ENCODE measurements at places on chromosomes 2 and 18.

- no peak for DNase-seq
These were observed 125.9 kb downstream of the MSH2 start for GRCh38 chr2:47528874-47529273.

DNA sequence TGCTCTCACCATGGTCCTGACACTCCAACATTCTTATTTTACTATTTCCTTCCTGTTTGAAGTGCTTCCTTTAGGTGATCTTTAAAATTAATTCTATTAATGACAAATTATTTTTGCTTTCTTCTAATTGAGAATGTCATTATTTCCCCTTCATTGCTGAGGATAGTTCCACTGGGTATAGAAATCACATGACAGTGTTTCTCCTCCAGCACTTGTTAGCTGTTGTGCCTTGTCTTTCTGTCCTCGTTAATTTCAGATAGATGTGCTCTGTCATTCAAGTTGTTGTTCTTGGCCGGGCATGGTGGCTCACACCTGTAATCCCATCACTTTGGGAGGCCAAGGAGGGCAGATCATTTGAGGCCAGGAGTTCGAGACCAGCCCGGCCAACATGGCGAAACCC lies 321.0 kb upstream of the RAB6C start:
- no peak for DNase-seq

DNA sequence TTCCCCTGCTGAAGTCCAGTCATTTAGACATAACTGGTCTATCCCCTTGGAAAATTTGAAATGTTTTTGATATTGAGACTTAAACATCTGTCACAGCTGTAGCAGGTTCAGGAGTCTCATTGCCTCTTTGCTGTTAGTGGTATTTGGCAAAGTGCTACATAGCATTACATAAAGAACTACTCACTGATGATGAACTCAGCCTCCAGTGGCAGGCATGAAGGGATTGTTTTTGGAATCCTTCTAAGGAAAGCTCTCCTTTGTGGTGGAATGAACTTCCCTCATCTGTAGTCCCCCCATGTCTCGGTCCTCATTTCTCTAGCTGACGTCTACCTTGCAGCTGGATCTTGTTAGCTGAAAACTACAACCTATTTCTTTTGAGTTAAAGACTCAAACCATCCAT lies 111.6 kb downstream of the TACR1 start:
- no peak for DNase-seq

GRCh38 chr2:70850925-70851324 lies 15.3 kb upstream of the CD207 start:
- no peak for DNase-seq

- no peak for DNase-seq
These were observed 439.7 kb downstream of the RIT2 start for GRCh38 chr18:42675810-42676209.

- DNase-seq, result no peak
These were observed 220.5 kb downstream of the PMAIP1 start for GRCh38 chr18:60120231-60120750.

GRCh38 chr2:208097801-208098200 lies 26.5 kb downstream of the CRYGD start:
- DNase-seq, result no peak

GRCh38 chr18:59200787-59201186 lies 19.2 kb upstream of the GRP start:
- DNase-seq, result no peak

- no peak for DNase-seq
These were observed 110.5 kb downstream of the GYPC start for GRCh38 chr2:126766295-126766968.

- DNase-seq, result no peak
These were observed 544.1 kb upstream of the CDH7 start for GRCh38 chr18:65206551-65207260.

GRCh38 chr2:10005461-10006235 lies 37.7 kb upstream of the KLF11 start:
- no peak for DNase-seq

GRCh38 chr2:159119652-159120257 lies 151.3 kb downstream of the TANC1 start:
- DNase-seq, result no peak

GRCh38 chr18:10015288-10015701 lies 101.5 kb downstream of the VAPA start:
- no peak for DNase-seq

DNA sequence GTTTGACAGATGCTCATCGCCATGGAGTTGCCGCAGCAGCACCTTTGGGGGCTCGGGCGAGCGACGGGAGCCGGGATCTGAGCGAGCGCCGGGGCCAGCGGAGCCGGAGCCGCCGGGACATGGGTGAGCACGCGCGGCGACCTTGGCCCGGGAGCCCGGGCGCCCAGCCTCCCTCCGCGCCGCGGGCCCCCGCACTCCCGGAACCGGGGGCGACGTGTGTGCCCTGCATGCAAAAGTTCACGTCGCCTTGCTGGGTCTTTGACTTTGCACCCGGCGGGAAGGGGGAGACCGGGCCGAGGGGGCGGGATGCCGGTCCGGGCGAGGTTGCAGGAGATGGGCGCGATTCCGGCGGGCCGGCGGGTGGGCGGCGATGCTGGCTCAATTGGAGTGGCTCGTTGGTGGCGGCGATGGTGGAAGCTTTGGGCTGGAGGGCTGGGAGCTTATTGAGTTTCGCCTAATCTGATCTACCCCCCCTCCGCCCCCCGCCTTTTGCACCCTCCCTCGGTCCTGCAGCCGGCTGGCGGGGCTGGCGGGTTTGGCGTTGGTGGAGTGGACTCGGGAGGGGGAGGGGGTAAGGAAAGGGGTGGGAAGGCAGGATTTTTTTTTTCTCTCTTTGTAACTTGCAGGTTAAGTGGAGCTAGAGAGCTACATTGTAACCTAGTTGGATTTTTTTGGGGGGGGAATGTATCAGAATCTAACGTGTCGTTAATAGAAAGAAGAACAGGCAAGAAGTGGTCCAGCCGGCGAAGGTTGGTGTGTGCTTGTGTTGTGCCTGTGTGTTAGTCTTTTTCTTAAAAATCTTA lies at the start of gene SETBP1:
Gene SETBP1, plus strand, starts transcription at position 616 of the 803 bp plus-strand sequence. CDS start 20,459 bp downstream, outside the sequence.
- no peak for DNase-seq

DNA sequence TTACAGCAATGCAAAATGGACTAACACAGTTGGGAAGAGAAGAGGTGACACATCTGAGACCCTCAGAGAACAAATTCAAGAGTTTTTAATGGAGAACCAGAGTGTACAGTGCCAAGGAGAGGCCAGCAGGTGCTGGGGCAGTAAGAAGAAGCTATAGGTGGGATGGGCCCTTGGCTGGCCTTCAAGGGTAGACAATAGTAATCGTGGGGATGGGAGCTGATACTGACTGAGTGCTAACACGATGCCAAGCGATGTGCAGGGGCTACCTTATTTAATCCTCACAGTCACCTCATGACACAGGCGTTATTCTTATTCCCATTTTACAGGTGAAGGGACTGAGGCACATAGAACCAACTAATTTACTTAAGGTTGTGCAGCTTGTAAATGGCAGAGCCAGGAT lies 131.9 kb upstream of the ID2 start:
- DNase-seq, result no peak

- DNase-seq, result no peak
These were observed 532.9 kb upstream of the CRIM1 start for GRCh38 chr2:35822716-35823115.

DNA sequence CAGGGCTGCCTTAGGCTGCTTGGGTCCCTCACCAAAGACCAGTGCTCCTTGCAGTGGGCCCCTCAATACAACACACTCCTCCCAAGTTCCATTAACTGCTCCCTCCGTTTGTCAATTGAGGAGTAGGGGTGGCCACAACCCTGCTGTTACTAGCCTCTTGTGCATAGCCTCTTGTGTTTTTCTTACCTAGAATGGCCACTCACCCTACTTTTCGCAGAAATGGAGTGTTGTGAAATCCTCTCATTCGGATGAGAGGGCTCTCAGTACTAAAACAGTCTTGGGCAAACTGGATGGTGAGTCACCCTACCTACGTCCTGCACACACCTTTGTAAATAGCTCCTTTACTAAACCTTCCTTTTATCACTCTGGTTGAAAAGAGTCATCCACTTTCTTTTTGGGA lies 253.9 kb downstream of the OSR1 start:
- no peak for DNase-seq

- DNase-seq, result no peak
These were observed 5.8 kb upstream of the TAF1B start for GRCh38 chr2:9837451-9837850.

- no peak for DNase-seq
These were observed 397.2 kb downstream of the TMEM182 start for GRCh38 chr2:103159018-103159417.

GRCh38 chr2:157334335-157334734 lies 8.7 kb upstream of the ERMN start:
- DNase-seq, result no peak

GRCh38 chr2:128689971-128690370 lies 371.3 kb upstream of the HS6ST1 start:
- no peak for DNase-seq
